Activated T-helper 9 cell treated with anti-CD3 and anti-CD28 coated beads, Interleukin-2, amount 50 U/mL, for 16 hours (primary cell): ENCODE measurements at places on chromosomes 1 and 21.

DNA sequence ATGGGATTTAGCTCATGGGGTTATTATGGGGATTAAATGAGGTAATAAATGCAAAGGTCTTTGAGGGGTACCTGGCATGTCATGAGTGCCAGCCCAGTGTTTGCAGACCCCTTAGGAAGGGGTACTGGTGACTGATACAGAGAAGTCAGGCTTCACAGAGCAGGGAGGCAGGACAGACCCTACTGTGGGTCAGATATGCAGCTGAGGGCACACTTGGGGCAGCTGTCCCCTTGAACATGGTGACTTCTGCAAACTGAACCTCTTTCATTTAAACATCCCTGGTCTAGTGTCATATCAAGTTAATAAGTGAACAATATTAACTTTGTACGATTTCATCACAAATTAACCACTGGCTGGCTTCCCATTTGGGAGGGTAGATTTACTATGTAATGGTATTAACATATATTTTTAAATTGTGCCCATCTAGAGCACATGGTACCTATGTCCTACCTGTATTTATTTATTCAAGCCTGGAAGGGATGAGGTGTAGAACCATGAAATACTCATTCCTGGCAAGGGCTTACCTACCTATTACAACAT is 25.9 kb downstream of the STPG1 start:
- no peak for DNase-seq

DNA sequence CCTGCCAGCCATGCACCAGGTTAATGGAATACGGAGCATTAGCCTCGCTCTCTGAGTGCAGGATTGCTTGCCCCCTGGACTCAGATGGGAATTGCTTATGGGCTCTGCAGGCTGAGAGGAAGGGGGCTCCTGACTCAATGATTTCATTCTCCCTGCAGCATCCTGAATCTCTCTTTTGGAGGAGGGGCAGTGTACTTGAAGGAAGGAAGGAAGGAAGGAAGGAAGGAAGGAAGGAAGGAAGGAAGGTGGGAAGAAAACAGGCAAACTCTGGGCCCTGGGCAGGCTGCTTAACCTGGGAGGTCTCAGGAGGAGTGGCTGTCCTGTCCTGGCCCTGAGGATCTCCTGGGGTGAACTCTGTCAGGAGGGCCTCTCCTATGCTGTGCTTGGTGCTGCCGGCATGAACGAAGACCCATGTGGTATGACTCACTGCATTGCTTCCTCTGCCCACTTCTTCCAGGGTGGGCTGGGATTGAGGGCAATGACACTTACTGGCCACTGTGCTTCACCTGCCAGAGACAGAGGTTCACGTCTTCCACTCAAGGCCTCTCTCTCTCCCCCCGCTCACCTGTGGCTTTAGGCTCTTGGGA is 257.1 kb upstream of the CSF3R start:
- no peak for DNase-seq

- no peak for DNase-seq
These were observed 98.8 kb downstream of the ZNF644 start for GRCh38 chr1:90922996-90923395.

GRCh38 chr1:156615946-156616345 is 3.3 kb upstream of the HAPLN2 start:
- DNase-seq, result no peak

DNA sequence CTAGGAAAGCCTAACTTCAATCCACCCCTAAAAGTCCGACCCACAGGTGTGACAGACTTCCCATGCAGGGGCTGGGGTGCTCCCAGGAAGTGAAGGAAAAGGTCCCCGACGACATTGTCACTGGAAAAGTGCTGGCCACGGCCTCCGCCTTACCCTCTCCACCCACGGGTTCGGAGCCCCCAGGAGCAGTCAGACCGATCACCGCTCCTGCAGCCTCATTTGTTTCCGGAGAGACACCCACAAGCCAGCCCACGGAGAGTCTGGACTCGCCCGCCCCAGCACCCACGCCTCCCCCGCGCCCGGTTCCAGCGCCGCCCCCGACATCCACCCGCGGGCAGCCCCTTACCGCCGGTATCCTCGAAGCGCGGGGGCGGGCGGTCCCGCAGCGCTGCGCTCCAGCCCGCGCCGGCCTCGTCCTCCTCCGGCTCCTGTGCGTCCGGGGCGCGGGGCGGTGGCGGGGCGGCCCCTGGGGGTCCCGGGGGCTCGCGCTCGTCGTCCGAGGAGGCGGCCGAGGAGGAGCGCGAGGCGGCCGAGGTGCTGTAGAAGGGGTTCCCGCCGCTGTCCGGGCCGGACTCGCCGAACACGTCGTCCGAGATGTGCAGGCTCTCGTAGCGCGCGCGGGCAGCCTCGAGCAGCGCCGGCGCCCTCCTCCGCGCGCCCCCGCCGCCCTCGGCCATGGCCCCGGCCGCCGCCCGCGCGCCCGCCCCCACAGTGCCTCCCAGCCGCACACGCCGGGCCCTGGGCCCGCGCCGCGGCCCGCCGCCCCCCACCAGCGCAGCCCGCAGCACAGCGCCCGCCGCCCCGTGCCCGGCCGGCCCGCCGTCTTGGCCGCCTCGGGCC is 660 bp downstream of the PGBD5 start:
- DNase-seq, result no peak

- DNase-seq, result no peak
These were observed 237.6 kb upstream of the DUSP10 start for GRCh38 chr1:221979444-221980032.

DNA sequence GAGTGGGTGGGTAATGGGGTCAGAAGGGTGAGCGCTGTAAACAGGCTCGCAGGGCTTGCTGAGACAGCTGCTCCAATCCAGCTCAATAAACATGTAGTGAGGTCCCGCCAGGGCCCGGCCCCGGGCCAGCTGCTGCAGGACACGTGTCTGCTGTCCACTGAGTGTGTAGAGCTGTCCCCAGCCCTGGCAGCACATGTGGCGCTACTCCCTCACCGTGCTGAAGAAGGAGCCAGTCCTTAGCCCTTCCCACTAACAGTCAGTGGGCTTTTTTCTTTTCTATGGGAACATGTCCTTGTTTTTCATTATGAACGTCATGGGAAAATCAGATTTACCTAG is 78.9 kb upstream of the C1orf174 start:
- DNase-seq, result no peak

DNA sequence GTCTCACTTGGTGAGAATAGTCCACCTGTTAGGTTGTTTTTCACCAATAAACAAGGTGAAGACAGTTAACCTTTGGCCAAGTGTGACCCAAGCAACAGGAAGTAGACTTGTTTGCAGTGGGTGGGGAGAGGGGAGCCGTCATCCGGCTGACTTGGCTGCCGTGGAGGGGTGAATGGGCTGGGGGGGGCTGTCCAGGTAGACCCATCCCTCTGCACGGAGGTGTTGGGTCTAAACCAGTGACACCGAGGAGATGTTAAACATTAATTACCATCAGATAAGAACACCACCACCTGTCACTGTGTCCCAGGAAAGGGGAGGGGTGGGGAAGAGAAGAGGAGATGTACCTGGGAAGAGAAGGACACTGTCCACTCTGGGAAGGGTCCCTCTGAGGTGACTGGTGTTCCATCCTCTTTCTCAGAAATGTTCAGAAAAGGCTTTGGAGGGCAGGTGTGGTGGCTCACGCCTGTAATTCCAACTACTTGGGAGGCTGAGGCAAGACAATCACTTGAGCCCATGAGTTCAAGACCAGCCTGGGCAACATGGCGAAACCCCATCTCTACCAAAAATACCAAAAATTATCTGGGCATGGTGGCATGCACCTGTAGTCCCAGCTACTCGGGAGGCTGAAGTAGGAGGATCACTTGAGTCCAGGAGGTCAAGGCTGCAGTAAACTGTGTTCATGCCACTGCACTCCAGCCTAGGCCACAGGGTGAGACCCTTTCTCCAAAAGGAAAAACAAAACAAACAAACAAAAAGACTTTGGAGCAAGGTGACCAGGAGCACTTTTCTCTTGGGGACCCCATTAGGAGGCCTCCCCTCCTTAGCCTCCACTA is 6.7 kb upstream of the MYOM3 start:
- no peak for DNase-seq

- DNase-seq, result no peak
These were observed 286.1 kb downstream of the DPYD start for GRCh38 chr1:97634758-97635157.

DNA sequence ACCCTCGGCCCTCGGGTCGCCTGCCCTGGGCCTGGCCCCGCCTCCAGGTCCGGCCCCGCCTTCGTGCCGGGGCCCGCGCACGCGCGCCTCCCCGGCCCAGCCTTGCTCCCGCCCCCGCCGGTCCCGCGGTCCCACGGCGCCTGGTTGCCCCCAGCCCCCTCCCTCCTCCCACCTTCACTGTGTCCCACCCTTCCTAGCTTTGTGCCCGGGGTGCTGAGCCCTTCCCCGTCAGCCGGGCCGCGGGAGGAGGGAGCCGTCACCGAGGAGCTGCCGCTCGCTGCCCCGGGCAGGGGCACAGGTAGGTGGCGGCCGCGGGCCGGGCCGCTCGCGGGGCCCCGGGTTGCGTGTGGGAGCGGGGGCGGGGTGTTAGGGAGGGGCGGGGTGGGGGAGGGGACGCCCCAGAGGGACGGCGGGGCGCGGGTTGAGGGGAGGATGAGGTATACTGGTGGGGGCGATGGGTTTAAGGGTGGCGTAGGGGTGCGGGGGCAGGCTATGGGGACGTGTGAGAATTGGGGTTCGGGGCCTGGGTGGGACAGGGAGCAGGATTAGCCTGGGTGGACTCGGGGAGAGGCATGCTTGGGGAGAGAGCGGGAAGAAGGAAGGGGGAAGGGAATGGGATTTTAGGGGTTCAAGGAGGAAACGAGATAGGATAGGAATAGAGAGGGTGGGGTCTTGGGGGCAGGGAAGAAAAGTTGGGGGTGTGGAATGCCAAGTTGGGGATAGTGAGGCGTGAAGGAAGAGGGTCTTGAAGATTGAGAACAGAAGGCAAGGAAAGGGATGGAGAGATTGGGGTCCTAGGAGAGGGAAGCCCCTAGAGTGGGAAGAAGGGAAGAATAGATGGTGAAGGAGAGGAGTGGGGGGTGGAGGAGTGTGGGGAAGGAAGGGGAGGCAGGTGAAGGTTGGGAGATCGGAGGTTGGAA is at the start of gene LRRC42:
TSS of gene LRRC42 (plus strand) at position 99 of the 920 bp plus-strand sequence. CDS start 5,650 bp downstream, outside the sequence.
- DNase-seq, result no peak
